G401 (cell line): ENCODE measurements at places on chromosomes 11 and 22.

DNA sequence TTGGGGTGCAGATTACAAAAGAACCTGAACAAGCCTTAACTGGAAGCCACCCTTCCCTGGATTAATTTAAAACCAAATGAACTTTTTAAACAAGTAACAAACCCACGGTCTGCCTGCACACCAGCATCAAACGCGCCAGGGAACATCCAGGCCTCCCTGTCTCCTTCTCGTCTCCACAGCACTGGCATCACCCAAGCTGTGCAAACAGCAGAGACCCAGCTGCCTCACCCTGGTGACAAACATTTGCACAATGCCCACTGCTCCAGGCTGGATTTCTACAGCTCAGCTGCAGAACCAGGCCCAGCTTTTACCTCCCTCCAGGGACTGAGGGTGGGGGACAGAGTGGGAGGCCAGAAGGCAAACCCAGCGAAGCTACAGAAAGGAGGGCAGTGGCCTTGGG lies 7.0 kb downstream of the RPL3 start:
- peak; percentile 31 for DNase-seq

DNA sequence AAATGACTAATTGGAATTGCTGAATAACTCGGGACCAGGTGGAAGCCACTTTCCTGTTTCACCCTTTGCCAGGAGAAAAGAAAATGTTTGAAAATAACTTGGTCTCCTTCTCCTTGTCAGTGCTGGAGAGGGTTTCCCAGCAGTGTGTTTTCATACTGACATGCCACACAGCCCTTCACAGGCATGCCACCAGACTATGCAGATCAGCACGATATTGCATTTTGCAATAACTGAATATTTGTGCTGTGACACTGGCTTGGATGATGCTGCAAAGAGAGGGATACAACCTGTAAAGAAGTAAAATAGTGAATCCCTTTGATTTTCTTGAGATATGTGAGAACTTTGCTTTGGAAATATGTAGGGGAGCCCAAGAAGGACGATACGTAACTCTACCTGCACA lies 200.0 kb upstream of the NAV2 start:
- DNase-seq: no peak

DNA sequence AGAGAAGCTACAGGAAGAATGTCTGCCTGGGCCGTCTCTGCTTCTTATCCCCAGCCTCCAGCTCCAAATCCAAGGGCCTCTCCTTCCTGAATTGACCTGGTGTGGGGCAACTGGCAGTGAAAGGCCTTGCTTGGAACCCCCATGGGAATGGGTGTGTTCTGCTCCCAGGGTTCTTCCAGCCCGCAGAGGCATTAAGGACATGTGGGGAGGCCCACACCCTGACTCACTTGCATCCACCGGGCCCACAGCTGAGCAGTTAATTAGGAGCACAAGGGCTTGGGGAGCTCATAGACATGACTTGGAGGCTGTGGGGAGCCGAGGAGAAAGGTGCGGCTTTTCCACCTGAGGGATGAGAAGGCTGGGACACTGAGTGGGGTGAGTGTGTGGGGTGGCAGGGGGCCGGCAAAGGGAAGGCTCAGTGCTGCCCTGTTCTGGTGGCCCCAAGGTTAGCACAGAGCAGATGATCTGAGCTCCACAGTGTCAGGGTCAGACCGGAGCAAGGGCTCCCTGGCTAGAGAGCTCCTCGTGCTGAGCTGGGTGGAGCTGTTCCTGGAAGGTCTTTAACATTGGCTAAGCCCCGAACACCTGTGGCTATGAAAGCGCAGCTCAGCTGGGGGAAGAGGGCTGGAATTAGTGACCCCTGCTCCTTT lies 64.5 kb upstream of the NECTIN1 start:
- no peak for DNase-seq

- no peak for DNase-seq
These were observed 57.8 kb upstream of the TTC12 start for GRCh38 chr11:113256431-113257202.

GRCh38 chr11:120235024-120235628 lies 4.8 kb upstream of the POU2F3 start:
- DNase-seq: peak; percentile 44

- no peak for DNase-seq
These were observed 182.1 kb upstream of the SORL1-AS1 start for GRCh38 chr11:121634889-121635288.

GRCh38 chr22:46604306-46604690 lies 15.9 kb upstream of the GRAMD4 start:
- no peak for DNase-seq

- no peak for DNase-seq
These were observed 1.6 kb downstream of the IFITM10 start for GRCh38 chr11:1748636-1749394.

- DNase-seq: no peak
These were observed 91.1 kb downstream of the STIM1 start for GRCh38 chr11:3946455-3947017.

DNA sequence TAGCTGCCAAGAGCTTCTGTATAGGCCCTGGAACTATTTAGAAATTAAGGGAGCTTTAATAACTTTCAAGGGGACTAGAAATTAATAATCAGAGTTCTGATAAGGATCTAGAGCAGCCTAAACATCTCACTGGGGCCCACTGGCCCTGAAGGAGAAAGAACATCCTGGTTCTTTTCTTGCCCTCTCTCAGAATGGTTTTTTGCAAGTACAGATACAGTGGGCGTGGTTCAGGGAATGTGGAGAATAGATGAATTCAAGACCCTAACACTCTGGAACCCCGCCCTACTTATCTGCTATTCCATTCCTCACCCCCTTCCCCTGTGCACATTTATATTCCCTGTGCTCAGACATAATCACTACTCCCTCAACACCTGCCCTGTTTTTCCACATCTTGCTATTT lies 90.2 kb downstream of the PARVA start:
- no peak for DNase-seq

DNA sequence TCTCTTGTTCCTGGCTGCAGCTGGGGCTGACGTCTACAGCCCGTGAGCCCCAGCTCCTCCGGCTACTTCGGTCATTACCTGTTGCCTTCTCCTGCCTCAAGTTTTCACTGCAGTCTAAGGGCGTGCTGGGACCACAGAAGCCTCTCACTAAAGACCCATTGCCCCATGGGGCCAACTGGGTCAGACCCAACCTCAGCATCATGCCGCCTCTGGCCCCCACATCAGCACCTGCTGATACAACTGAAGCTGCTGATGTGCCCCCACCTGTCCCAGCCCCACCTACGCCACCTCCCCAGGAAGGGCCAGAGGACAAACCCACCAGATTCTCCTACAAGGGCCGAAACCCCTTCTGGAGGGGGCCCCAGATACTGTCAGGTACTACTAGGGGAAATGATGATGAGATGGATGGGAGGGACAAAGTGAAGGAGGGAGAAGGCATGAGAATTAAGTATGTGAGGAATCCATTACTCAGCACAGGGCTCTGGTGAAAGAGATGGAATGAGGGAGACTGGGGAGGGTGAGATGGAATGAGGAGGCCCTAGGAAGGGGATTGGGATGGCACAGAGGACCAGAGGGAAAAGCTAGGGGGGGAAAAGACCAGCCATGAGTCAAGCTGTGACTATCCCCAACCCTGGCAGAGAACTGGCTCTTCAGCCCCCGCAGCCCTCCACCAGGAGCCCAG lies 5.1 kb downstream of the C11orf42 start:
- DNase-seq: no peak

- no peak for DNase-seq
These were observed 448.0 kb downstream of the MIAT start for GRCh38 chr22:27105142-27106025.

- no peak for DNase-seq
These were observed 214.6 kb downstream of the DSCAML1 start for GRCh38 chr11:117582433-117582832.

GRCh38 chr11:67468056-67468455 lies 995 bp downstream of the TMEM134 start:
- peak; percentile 67 for DNase-seq

- DNase-seq: no peak
These were observed 48.8 kb downstream of the EXT2 start for GRCh38 chr11:44143987-44144909.

GRCh38 chr11:29656597-29656996 lies 360.2 kb downstream of the KCNA4 start:
- no peak for DNase-seq

GRCh38 chr11:47285969-47286770 lies 16.2 kb downstream of the MADD start:
- peak; percentile 77 for DNase-seq

- no peak for DNase-seq
These were observed 5.4 kb upstream of the TXN2 start for GRCh38 chr22:36486619-36487384.
